Activated T-helper 1 cell treated with Interleukin-2 at 50 U/mL for 16 hours (primary cell): ENCODE measurements at places on chromosomes 13 and 19.

DNA sequence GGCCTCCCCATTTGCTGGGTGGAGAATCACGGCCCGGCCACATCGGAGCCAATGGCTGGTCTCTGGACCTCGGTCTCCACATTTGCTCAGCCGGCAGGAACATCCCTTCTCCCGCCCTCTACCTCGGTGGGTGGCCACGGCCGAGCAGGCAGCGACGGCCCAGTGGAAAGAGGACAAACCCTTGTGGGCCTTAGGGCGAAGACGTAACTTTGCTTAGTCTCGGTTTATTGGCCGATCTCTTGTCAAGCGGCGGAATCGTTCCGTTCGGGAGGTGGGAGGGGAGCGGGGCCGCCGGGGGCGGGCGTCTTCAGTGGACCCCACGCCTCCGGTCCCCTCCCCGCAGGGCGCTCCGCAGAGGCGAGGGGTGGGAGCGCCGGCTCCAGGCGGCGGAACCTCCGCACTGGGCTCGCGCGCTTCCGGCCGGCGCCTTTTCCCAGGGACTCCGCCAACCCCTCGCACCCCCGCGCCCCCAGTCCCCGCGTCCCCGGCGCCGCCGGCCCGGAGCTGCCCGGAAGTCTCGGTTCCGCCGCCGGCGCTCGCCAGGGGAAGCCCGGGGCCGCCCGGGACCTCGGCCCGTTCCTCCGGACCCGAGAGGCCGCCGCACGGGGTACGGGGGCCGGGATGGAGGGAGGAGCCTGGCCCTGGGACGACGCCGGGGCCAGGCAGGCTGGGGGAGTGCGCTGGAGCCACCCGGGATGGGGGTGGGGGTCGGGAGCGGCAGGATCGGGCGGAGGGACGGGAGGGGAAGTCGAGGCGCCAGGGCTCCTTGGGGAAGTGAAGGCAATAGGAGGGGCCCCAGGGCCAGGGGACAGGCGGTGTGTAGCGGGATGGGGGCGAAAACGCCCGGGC lies at the start of gene ZNF580:
TSS of gene ZNF580 (plus strand) at position 426 of the 849 bp plus-strand sequence. CDS start 1,507 bp downstream, outside the sequence.
- DNase-seq, result peak; percentile 31

GRCh38 chr19:57110592-57111328 lies 9.0 kb upstream of the USP29 start:
- DNase-seq, result no peak

- DNase-seq, result no peak
These were observed 1216.0 kb downstream of the SLITRK5 start for GRCh38 chr13:88887045-88887662.

- no peak for DNase-seq
These were observed 10.0 kb upstream of the SPC24 start for GRCh38 chr19:11165486-11166030.

GRCh38 chr13:21529146-21529893 lies 70.2 kb upstream of the ZDHHC20 start:
- no peak for DNase-seq

DNA sequence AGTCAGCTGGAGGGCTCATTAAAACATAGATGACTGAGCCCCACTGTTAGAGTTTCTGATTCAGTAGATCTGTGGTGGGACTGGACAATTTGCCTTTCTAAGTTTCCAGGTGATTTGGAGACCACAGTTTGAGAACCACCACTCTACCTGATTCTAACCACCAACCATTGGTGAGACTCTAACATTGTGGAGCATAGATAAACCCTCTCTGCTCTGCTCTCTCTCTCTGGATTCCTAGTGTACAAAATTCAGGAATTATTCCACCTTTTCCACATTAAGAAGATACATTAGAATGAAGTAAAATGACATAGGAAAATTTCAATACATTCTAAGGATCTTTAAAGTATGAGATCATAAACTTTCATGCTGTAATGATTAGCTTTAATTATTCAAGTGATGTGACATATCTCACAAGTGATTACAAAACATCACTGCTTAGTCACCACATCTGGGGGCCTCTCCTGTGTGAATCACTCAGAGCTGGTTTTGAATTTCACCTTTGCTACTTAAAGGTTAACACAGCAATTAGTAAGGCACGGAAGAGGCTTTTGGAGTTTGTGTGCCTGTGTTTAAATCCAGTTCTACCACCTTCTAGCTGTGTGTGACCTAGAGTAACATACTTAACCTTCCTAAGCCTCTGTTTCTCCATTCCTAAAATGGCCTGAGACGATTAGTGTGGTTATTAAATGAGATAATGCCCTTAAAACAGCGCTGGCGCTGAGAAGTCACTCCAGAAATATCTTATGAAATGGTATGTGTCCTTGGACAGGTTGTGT lies 78.5 kb upstream of the NBEA start:
- DNase-seq, result no peak

DNA sequence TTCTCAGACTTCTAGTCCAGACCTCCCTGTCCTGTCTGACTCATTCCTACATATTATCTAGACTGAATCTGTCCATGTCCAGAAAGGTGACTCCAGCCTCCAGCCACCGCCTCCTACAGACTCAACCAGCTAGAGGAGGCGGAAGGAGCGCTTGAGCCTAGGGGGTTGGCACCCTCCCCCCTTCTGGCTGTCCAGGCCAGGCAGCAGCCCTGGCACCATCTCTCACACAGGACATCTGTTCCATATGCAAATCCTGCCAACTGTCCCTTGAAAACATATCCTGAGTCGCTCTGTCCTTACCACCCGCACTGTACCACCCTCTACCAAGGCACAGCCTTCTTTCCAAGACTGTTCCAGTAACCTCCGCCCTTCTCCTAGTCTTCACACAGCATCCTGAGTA lies 150.7 kb upstream of the WASF3 start:
- no peak for DNase-seq

DNA sequence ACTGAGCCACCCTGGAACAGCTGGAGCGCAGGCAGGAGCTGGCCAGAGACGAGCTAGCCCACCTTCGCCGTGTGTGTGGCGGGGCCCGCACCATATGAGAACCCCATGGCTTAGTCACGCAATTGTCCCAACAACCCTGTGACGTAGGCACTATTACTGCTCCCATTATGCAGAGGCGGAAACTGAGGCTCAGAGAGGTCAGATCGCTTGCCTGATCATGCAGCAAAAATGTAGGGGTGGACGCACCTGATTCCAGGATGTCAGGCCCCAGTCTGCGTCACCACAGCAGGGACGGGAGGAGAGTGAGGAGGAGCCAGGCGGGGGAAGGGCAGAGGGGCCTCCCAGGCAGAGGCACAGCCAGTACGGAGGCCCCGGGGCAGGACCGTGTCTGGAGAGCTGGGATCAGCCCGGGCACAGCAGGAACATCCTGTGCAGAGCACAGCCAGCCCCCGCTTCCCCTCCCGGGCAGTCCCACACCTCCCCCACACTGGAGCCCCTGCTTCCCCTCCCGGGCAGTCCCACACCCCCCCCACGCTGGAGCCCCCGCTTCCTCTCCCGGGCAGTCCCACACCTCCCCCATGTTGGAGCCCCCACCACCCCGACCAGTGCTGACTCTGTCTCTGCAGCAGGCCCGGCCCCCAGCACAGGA lies 16.7 kb downstream of the PIP5K1C start:
- no peak for DNase-seq

DNA sequence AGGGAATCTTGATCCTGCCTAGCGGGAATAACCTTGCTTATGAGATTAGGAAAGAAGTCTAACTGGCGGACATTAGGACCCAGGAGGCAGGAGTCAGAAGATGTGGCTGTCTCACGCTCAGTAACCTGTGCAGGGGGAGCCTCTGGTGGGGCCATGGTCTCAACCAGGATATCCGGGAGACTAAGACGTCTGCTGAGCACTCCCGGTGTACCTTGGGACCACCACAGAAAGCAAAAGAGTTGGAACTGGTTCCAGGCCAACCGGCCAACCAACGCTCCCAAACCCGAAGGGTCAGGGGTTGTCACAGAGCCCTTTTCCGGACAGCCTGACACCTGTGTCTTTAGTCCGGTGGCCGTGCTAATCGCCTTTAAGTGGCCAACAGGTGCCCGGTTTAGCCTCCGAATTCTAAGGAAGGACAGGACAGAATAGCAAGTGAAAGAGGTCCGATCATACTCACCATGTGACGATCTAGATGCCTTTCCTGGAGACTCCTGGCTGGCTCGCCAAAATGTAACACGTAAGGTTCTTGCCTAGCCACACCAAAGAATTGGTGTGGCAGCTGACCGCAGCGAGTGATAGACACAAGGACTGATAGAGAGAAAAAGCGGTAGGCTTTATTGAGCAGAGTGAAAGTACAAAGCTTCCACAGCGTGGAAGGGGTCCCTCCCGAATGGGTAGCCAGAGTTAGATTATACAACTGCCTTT lies 103.9 kb upstream of the DIAPH3 start:
- no peak for DNase-seq

DNA sequence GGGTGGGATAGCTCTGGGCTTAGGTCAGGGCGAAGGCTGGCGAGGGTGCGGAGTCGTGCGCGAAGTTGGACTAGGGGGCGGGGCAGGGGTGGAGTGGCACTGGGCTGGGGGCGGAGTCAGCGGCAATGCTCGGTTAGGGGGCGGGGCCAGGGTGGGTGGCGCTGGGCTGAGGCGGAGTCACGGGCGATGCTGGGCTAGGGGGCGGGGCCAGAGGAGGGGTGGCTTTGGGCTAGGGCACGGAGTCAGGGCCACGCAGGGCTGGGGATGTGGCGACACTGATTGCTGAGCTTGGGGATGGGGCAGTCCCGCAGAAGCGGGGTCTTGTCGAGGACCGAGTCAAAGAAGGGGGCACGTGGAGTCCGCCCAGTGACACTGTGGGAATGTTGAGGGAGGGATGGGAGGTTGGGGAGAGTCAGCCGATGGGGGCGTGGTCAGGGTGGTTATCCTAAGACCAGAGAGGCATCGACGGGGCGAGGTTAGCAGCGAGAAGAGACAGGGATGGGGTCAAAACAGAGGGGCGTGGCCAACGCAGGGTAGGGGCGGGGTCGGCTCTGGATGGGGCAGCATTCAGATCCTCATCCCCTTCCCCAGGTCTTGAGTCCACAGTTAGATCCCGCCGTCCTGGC lies 8.7 kb downstream of the HOMER3 start:
- peak; percentile 67 for DNase-seq

DNA sequence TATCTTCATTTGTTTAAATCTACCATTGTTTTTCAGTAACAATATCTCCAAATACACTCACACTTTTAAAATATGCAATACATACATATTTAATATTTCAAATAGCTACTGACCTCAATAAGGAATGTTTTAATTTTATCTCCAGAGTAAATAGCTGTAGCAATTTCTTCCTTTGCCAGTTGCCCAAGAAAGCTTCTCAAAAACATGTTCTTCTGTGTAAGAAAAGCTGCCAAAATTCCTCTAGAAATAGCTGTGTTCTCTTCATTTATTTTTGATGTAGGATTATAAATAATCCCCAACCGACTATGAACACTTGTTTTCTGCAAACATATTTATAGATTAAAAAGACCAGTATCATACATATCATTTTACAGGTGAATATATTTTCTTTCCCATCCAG lies 150.5 kb downstream of the UGGT2 start:
- DNase-seq, result no peak

DNA sequence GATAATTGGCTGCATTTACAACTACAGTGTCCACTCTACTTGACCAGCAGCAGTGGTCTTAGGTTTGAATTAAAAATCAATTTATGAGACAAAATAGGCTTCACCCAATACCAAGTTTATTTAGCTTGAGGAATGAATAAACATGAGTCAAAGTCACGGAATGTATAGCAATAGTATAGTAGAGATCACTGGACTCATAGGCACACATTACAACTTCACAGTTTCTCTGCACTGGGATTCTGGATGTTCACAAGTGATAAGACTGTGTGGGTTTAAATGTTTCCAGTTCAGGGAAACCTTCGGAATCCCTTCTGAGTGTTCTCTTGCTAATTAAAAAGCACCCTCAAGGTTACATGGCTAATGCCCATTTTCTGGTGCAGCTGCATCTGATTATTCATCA lies 1064.9 kb downstream of the SLITRK5 start:
- DNase-seq, result no peak

GRCh38 chr19:45693106-45693788 lies 781 bp downstream of the QPCTL start:
- peak; percentile 56 for DNase-seq

DNA sequence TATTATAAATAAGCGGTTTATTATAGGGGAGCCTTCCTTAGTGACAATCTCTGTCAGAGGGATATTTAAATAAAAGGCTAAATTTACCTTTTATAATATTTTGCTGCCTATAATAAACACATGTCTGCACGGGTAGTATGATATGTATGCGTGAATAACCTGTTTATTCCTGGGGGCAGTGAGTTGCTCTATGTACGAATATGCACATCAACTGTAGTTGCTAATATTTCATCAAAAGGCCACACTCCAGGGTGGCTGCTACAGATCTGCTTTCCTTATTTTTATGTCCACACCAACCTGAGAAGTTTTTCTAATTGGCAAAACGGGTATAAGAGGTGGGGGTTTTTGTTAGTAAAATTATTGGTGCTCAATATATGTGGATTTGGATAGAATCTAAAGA lies 192.0 kb downstream of the LHFPL6 start:
- no peak for DNase-seq
